NCI-H187 (cell line): ENCODE measurements at places on chromosomes 2 and 18.

DNA sequence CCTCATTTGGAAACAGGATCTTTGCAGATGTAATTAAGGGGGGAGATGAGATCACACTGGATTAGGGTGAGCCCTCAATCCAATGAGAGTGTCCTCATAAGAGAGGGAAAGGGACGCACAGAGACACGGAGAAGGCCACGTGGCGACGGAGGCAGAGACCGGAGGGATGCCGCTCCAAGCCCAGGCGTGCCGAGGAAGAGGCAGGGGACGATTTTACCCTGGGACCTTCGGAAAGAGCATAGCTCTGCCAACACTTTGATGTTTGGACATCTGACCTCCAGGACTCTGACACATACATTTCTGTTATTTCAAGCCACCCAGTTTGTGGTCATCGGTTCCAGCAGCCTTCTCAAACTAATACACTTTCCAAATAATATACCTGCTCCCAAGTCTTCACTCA lies 84.4 kb upstream of the ZCCHC2 start:
- DNase-seq = no peak

DNA sequence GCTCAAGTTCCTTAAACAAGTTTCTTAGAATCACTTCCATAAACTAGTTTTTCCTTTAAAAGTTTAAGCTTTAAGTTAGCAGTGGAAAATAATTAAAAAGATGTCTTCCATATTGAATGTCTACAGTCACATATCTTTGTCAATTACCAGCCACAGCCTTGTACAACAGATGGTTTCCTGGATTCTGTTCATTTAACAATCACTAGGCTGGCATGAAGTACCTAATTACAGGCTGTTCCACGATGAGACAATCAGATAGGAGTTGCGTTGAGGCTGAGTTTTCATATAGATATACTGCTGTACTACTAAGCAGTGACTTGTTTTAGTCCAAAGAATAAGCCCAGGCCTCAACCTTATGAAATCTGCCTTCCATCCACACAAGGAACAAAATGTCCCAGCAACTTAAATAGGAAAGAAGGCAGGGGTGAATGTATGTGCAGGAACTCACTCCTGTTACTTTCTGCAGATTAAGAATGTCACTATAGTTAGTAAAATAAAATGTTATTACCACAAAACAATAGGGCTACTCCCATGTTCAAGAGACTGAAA lies 131.0 kb downstream of the ZAP70 start:
- DNase-seq = no peak

DNA sequence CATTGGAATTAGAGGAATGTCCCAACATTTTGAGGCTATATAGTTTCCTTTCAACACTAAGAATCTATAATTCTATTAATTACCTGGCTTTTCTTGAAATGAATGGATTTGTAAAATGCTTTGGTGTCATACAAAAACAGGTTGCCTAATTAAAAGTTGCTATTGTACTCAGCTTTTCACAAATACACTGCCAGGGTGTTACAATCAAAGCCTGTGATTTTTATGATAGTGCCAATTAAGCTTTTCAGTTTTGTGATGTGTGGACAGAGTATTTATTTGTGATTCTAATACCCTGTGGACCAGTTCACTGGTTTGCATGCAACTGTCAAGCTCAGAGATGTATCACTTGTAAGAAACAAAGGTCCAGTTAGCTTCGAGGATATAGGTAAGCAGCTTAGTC lies 71.8 kb downstream of the NAB1 start:
- DNase-seq = no peak

DNA sequence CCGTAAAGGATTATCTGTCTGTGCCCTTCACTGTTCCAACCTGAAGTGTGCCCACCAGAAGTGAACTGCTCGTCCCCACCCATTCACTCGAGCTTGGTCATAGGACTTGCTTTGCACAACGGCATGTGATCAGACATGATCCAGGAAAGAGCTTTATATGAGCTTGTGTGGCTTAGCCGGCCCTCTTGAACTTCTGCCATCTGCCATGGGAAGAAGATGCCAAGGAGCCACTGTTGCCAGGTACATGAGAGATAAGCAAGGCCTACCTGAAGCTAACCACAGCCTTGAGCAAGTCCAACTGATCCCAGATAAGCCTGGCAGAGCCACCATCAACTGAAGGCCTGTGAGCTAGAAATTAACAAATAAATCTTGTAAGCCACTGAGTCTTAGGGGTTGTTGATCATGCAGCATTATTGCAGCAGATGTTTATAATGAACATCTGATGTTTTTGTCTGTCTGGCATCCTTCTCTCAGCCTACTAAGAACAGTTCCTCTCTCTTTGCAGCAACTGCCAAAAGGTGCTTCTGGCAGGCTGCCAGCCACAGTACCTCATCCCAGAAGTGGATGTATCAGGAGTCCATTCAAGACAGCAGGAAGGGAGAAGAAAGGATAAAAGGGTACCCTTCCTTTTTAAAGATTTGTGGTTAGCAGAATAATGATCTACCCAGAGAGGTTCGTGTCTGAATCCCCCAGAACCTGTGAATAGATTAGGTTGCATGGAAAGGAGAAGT lies 16.8 kb downstream of the DBI start:
- no peak for DNase-seq

DNA sequence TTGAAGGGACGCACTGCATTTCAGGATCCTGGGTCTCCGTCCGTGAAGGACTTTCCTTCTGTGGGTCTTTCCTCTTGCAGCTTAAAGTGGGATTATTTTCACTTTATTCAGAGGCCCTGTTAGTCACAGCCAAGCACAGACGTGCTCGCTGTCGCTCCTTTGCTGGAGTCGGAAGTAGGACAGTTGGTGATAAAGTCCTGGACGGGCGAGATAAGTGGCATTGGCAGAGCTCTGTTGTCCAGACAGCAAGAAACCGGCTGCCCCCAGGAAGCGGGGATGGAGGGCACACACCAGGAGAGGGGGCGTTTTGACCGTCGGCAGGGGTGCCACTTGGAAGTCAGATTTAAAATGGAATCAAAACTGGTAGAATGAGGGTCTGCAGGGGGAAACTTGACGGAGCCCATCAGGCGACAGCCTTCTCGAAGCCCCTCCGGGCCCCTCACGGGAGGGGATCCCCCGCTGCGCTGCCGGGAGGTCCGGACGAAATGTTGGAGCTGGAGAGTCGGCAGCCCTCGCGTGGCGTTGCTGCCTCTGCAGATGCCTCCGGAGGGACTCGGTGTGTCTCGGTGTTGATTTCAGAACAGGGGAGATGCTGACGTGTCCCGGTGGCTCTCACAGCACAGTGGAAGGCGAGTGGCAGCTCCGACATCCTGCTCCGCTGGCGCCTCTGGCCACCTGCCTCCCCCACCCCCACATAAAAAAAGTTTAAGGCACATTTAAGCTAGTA lies 124.2 kb downstream of the NFATC1 start:
- no peak for DNase-seq
